Naive thymus-derived CD8-positive, alpha-beta T cell (primary cell): ENCODE measurements at places on chromosomes 6 and 20. TPM values are rescaled to one million over a fixed set of nuclear protein-coding genes. Genes with fewer than 3 reads are reported as not detected.

The BPIFB1 gene
- not detected for total RNA-seq

The BPIFA1 gene
- not detected for total RNA-seq

The FOXC1 gene
- total RNA-seq: not detected

The RRAGD gene
- 3.5 TPM for total RNA-seq
